Stimulated activated CD4-positive, alpha-beta T cell treated with anti-CD3 and anti-CD28 coated beads, Interleukin-4, amount 100 ng/mL, for 48 hours (primary cell): ENCODE measurements at places on chromosomes 6 and 20.

DNA sequence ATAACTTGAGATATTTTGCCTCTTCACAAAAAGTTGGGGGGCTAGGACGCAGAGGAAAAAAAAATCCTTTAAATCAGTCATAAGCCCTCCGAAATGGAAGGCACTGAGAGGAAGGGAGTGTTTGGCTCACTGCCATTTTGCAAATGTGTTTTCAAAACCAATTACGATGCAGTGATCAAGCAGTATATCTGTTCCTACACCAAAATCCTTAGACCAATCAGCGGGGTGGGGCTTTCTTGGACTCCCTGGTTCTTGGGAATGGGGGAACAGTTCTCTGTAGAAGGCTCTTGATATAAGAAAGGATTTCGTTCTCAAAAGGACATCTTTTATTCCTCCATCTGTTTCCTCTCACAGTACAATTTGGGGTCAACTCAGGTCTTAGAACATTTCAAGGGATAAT is 478.6 kb upstream of the JARID2 start:
- DNase-seq, result no peak

DNA sequence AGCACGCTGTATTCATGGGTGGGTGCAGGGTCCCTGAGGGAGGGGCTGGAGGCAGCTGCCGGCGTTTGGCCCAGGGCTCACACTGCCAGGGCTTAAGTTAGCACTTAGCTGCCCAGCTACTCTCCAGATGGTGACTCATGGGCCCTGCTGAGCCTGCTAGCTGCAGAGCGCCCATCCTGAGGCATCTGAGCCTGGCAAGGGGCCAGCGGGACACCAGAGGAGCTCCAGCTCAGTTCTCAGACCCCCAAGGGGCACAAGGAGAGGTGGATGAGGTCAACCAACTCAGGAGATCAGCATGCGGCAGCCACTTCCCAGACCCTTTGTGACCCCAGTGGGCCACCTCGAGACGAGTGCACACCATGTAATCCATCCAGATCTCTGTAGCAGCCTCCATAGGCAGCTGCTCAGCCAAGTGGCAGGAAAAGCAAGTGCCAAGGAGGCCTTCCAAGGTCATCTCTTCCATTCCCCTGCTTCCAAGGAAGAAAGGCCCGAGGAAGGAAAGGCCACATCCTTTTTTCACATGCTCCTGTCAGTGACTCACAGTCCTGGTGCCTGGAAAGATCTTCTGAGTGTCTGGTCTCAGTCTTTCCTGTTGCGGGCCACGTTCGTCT is 35.3 kb downstream of the FOXP4 start:
- no peak for DNase-seq

- DNase-seq, result no peak
Measured at GRCh38 chr6:113779656-113780055, 77.5 kb upstream of the MARCKS start.

DNA sequence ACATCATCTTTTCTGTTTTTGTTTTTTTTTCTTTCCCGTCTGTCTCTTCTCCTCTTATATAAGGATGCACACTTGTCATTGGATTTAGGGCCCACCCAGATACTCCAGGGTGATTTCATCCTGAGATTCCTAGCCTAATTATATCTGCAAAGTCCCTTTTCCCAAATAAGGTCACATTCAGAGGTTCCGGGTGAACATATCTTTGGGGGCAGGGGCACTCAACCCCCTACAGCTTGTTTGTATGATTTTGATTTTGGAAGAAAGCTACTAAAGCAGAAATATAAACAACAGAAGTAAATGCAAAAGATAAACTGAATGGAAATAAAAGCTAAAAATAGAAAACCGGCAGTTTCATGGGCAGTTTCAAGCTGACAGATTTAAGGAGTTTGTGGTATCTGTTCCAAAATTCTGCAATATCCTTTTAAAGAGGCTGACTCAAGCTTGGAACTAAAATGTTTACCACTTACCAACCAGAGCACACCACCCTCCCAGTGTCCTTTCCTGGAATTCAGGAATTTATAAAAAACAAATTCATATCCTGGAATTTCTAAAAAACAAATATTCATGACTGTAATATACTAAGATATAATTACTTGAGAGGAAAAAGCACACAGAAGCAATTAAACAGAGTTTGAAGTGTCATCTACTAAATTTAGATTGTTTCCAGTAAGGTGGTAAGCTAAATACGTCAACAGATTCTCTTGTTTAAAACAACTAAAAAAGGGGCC is 100.0 kb upstream of the CARMIL1 start:
- DNase-seq, result no peak

GRCh38 chr20:13142143-13142542 is 78.9 kb upstream of the ISM1 start:
- no peak for DNase-seq

DNA sequence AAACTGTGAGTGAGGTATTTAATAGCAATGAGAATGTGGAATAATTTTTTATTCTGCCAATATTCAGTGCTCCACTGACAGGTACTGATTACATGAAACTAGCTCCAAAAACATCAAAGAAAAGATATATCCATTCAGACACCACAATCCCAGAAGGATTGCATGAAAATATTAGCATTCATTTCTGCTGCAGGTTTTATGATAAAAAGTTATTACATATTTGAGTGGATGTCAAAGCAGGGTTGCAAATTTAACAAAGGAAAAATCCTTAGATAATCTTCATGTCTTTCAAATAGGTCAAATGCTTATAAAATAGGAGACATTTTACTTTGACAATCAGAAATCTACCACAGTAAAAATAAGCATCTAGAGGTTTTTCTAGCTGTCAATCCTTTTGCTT is 13.3 kb downstream of the MCHR2 start:
- DNase-seq, result no peak

- no peak for DNase-seq
Measured at GRCh38 chr20:45845452-45845851, 11.7 kb downstream of the ACOT8 start.

- DNase-seq, result no peak
Measured at GRCh38 chr6:130394246-130394645, 28.4 kb downstream of the TMEM200A start.

DNA sequence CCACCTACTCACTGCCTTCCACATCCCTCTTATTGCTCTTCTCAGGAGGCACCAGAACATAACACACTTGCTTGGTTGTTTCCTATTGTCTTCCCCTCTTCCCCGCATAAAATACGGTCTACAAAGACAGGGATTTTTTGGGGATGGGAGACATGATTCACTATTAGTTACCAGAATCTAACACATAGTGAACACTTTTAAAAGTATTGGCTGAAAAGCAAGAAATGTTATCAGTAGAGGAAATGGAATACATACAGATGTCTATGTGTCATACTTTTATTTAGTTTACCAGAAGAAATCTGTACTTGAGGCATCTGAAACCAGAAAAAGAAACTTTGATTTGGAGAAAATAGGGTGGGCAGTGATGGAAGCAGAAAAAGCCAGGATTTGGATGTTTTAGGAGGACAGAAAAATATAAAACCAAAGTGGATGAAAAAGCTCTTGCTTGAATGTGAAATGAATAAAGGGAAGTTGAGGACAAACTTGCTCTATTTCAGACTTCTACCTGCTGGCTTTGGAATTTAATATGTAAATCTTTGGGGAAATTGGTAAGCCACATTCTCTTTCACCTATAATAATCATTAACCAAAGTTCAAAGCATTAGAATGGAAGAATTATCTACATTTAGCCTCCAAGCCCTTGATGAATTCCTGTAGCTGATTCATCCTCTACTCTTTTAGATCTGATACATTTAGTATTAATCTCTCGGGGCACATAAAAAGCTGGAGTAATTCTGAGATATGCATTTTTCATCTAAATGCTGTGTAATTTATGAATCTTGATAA is 82.6 kb downstream of the DOK5 start:
- DNase-seq, result no peak

DNA sequence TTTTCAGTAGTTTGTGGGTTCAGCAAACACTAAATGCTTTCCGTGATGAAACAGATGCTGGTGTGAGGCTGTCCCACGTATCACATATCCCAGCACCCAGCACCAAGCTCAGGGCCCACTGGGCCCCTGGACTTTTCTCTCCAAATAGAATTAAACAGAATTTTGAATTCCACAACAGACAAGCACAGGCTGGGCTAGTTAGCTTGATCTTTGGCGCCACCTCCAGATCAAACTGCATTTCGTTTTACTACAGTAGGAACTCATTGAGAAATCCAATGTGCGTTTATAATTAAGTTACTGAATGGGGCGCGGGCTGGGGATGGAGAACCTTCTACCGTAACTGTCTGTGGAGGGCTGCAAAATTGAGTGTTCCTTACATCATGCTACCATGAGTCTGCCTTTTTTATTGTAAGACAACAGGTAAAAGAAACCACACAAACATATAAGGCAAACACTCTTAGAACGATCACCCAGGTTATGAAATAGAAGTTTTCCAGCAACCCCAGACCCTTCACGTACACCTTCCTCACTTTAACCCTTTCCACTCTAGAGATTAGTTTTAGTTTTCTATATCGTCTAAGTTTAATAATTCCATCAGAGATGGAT is 107.8 kb downstream of the ZFP64 start:
- peak; percentile 28 for DNase-seq

DNA sequence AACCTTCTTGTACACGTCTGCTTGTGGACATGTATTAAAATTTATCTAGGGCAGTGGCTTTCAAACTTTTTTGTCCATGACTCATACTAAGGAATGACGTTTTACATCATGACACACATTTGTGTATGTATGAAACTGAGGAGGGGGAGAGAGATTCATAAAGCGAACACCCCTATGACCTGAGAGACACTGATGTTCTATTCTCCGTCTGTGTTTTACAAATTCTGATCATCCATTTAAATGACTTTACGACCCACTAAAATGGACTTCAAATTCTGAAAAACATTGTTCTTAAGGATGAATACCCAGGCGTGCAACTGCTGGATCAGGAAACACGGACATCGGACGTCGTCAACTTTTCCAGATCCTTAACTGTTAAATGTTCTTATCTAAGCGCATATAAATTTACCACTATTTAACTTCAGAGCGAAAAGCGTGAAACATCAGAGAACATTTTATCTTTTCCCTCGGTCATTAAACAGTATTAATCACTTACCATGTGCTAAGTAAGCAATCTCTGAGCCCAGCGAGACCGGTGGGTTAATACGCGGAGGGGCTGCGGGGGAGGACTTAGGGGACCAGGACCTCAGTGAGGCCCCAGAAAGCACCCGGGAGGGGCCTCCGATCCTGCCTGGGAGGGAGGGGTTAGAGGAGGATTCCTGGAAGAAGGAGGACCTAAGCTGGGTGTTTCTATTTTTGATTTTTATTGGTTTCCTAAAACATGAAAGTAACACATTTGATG is 1.2 kb downstream of the PLAGL1 start:
- no peak for DNase-seq

DNA sequence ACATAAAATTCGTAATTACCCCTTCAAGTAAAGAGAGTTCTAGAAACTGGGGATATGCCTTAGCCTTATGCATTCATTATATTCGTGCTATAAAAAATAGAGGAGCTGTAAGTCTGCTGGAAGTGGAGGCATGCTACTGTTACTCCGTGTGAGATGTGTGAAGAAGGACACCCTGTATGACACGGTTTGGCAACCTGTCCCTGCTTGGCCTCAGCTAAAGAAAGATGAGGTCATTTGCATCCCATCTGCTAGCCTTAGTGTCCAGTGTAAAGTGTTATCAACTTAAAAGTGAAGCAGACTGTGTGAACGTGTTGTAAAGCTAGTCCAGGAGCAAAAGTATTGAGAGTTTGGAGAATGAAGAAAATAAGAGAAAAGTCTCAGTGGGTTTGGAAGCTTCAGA is 135.1 kb upstream of the RAB32 start:
- no peak for DNase-seq

- no peak for DNase-seq
Measured at GRCh38 chr20:20530428-20531151, 162.7 kb downstream of the INSM1 start.

DNA sequence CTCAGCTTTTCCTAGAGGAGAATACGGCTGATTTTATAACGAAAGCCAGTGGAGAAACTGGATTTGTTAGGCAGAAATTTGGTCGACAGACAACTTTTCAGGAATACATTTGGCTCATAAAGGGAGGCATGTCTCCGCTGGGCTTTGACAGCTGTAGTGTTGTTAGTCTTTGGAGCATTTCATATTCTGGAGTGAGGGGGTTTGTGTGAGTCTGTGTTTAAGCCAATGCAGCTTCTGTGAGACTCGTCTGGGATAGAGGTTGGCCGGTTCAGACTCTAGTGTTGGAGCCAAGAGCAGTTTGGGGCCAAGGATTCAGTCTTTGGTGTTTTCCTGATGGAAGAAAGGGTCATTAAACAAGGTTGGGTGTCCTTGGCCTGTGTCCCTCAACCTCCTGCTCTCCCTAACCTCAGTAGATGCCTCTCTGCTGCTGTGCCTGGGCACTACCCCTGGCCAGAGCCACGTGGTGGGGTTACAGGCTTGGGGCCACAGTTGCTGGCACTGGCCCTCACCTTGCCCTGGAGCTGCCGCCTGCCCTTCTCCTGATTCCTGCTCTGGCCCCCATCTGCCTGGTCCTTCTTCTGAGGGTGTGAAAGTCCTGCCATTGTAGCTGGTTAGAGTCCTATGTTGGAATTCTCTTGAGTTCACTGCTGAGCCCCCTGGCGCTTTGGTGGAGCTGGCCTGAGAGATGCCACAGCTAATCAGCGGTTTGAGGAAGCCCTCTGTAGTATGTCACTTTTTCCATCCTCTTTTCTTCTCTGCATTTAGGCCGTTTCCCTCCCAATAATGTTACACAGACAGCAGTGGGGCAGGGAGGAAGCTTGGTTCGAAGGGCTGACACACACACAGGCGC is 6.9 kb downstream of the PTK7 start:
- no peak for DNase-seq

- no peak for DNase-seq
Measured at GRCh38 chr6:17482711-17483110, 89.3 kb downstream of the CAP2 start.

DNA sequence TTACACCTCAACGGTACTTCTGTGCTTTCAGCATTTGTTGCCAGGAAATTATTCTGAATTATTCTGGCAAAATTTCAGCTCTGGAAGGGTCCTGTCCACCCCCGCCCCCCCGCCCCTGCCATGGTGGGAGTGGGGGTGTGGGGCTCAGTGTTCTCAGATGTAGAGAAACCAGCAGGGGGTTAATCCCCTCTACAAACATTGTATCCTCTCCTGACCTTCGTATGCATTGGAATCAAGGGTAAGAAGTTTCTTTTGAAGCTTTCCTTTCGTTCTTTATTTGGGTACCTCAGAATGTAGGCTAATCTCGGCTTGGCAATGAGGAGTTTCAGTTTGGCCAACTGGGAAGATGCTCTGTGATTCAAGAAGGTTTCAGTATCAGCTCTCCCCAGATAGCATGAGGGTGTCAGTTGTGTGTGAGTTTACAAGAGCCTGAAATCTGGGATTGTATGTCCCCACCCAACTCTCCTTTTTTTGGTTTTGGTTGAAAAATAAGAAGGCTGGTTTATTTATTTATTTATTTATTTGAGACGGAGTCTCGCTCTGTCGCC is 25.5 kb upstream of the OLIG3 start:
- DNase-seq, result no peak
